Right ventricle myocardium inferior (tissue), 1 donor: ENCODE measurements at places on chromosomes 2 and 18. TPM values are rescaled to one million over a fixed set of nuclear protein-coding genes. Genes with fewer than 3 reads are reported as not detected.

ICOS gene
- total RNA-seq = not detected

TRIM43 gene
- total RNA-seq = not detected

CD226 gene
- total RNA-seq = 0.95 TPM

MCEE gene
- total RNA-seq = 42.2 TPM

TFCP2L1 gene
- total RNA-seq = 0.30 TPM

CYRIA gene
- total RNA-seq = 5.1 TPM

NYAP2 gene
- total RNA-seq = not detected

LRP1B gene
- not detected for total RNA-seq

TTC27 gene
- 8.1 TPM for total RNA-seq

DYSF gene
- 57.8 TPM for total RNA-seq

UGT1A10 gene
- not detected for total RNA-seq

GPBAR1 gene
- total RNA-seq = 2.0 TPM

SCN7A gene
- 35.4 TPM for total RNA-seq

SDC1 gene
- 0.68 TPM for total RNA-seq

IL36RN gene
- not detected for total RNA-seq

SERPINB11 gene
- total RNA-seq = not detected

CLEC4F gene
- 0.22 TPM for total RNA-seq
